GM12878 (cell line): ENCODE measurements at places on chromosomes 4 and X.

DNA sequence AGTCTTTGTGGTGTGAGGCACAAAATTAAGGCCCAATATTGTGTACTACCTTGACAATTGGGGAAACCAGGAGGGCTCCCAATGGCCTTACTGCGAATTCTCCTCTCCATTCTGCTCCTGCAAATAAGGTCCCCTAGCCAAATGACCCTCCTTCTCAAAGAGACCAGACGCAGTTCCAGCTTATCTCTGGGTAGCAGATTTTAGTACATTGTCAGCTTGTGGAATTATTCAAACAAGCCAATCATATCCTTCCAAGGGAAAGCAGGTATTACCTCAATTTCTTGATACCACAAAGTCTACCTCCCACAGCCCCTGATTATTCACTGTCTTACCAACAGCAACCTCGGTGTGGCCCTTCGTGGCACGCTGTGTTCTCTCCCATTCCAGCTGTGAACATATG is 7.8 kb upstream of the ZBTB33 start:
- no peak for DNase-seq
- H3K27ac ChIP-seq = no peak overlapping the region
- H3K4me3 ChIP-seq = no peak overlapping the region
- no peaks in the 10 kb centered on the region for H3K36me3 ChIP-seq

DNA sequence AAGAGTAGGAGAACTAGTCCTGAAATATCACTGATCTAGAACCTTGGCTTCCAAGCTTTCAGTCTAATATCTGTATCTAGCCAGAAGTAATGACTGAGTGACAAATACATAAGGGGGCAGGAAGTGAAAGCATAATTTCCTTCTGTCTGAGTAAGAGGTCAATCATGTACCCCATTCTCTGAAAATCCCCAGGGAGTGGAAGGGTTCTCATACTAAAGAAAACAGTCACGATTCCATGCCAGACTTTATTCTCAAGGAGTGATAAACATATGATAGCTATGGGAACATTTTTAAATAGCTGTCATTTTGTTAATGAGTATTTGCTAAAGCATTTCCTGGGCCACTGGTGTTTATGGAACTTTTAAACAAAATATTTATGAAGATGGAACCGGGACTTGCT is 308.5 kb downstream of the ARHGAP24 start:
- H3K27me3 ChIP-seq = no peaks in the 10 kb centered on the region
- H3K4me1 ChIP-seq = no peaks in the 10 kb centered on the region
- H3K4me3 ChIP-seq = no peak overlapping the region
- no peak overlapping the region for H3K27ac ChIP-seq
- H3K36me3 ChIP-seq = no peaks in the 10 kb centered on the region
- no peak for DNase-seq

- no peak overlapping the region for H3K4me3 ChIP-seq
- DNase-seq = no peak
- no peaks in the 10 kb centered on the region for H3K4me1 ChIP-seq
Measured at GRCh38 chr4:130646886-130647285, 1550.9 kb downstream of the C4orf33 start.

DNA sequence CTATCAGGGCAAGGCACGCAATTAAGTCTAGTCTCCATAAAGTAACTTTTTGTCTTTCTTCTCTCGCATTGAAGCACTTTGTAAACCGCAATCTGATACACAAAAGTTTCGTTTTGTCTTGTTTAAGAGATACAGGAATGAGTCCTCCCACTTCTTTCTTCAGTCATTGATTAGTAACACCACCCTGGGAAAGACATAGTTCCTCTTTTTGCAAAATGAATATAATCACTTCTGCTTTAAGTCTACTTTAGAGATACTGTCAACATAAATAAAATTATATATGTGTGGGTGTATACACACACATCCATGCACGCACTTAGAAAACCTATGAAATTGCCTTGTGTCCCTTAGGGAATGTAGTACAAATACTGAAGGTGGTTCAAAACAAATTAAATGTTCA is 11.7 kb downstream of the COQ2 start:
- H3K4me3 ChIP-seq = no peak overlapping the region; the same call in 1 of the 2 replicates
- H3K4me1 ChIP-seq = peaks cover 51% of the 10 kb centered on the region
- DNase-seq = peak; percentile 95
- H3K36me3 ChIP-seq = peaks cover 21% of the 10 kb centered on the region
- H3K27ac ChIP-seq = peak overlapping the region; percentile 92
- no peaks in the 10 kb centered on the region for H3K27me3 ChIP-seq

DNA sequence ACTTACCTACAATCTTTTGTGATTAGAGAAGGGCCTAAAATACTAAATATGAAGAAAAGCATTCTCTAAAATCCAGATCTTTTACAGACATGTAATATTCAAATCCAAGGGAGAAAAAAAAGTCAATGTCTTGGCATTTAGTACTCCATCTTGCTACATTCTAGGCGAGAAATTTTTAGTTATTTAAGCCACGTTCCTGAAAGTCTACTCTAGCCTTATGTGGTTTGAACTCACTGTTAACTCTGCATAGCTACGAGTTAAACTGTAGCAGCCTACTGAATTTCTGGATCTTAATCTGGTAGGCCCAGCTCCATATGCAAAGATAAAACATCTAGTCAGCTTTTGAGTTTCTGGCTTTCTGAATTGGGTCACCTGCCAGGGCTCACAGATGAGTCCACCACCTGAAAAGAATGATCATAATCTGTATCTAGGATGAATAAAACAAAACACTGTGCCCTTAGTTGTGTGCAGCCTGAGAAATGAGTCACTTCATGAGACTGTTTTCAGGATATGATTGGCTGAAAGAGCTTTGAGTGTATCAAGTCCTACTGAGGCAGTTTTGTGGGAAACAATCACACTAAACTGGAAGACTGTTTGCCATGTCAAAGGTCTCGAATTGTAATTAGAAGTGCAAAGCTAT is 3.2 kb upstream of the NEK1 start:
- no peak overlapping the region for H3K4me3 ChIP-seq
- no peak overlapping the region for H3K27ac ChIP-seq
- H3K36me3 ChIP-seq = no peaks in the 10 kb centered on the region
- H3K27me3 ChIP-seq = no peaks in the 10 kb centered on the region
- peaks cover 7% of the 10 kb centered on the region for H3K4me1 ChIP-seq

DNA sequence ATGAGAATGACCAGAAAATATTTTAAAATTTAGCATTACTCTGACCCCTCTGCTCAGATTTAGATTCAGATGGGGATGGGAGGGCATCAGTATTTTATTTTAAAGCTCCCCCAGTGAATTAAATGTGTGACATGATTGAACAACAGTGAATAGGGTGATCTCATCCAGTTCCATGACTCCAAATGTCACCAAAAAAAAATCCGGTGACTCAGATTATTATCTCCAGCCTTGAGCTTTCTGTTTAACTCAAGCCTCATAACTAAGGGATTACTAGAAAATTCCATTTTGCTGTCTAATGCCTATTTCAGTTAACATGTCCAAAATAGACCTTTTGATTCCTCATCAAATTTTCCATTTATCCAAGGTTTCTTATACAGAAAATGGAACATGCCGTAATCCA is 121.8 kb upstream of the TMEM47 start:
- no peaks in the 10 kb centered on the region for H3K36me3 ChIP-seq
- no peaks in the 10 kb centered on the region for H3K27me3 ChIP-seq
- no peak for DNase-seq
- H3K27ac ChIP-seq = no peak overlapping the region
- H3K4me3 ChIP-seq = no peak overlapping the region

- no peaks in the 10 kb centered on the region for H3K4me1 ChIP-seq
- H3K36me3 ChIP-seq = no peaks in the 10 kb centered on the region
- no peak for DNase-seq
Measured at GRCh38 chrX:45596188-45596808, 395.6 kb upstream of the DIPK2B start.

- no peak overlapping the region for H3K27ac ChIP-seq
- H3K4me1 ChIP-seq = no peaks in the 10 kb centered on the region
- H3K27me3 ChIP-seq = no peaks in the 10 kb centered on the region
- no peaks in the 10 kb centered on the region for H3K36me3 ChIP-seq
Measured at GRCh38 chr4:19134685-19135084, 1113.1 kb upstream of the LCORL start.

GRCh38 chr4:143133977-143134376 is 50.7 kb upstream of the USP38 start:
- DNase-seq = no peak
- H3K4me1 ChIP-seq = no peaks in the 10 kb centered on the region
- no peaks in the 10 kb centered on the region for H3K36me3 ChIP-seq
- H3K4me3 ChIP-seq = no peak overlapping the region
- no peaks in the 10 kb centered on the region for H3K27me3 ChIP-seq

DNA sequence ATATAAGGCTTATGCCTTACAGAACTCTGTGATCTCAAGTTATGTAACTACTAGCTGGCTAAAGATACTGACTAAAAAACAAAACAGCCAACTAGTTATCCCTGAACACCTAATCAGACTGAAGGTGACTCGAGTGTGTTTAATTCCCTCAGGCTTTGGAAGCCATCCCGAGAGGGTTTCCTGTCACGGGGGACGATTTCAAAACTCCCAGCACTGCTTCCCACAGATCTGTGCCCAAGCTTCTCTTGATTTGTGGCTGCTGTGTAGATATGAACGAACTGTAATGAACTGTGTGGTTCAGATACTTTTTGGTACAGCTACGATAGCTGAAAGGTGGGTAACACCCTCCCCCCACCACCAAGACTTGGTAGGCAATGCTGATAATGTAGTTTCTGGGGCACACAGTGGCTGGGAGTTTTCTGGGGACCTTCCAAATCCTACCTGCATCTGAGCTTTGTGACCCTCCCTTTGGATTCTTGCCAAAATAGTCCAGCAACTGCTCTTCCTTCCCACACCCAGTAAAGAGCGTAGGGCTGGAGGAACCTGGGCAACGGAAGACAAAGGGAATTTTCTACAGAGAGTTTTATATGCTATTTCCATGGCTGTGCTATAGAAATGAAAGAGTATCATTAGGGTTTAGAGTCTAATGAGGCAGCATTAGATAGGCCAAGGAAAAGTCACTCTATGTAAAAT is 148.8 kb downstream of the MGST2 start:
- H3K27ac ChIP-seq = no peak overlapping the region
- H3K4me3 ChIP-seq = no peak overlapping the region
- H3K36me3 ChIP-seq = no peaks in the 10 kb centered on the region
- DNase-seq = no peak

DNA sequence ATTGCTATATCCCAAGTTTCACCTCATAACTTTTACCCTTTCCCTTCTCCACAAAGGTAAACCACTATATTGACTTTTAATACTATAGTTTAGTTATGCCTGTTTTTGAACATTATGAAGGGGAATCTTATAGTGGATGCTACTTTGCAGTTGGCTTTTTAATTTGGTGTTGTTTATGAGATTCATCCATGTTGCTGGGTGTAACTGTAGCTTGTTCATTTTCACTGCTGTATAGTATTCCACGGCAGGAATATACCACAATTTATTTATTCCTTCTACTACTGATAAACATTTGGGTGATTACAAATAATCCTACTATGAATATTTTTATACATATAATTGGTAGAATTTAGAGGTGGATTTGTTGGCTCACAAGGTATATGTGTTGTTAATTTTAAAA is 88.4 kb upstream of the NALF2 start:
- no peak for DNase-seq
- H3K4me3 ChIP-seq = no peak overlapping the region
- no peaks in the 10 kb centered on the region for H3K4me1 ChIP-seq
- H3K27ac ChIP-seq = no peak overlapping the region
- no peaks in the 10 kb centered on the region for H3K36me3 ChIP-seq

- H3K27ac ChIP-seq = no peak overlapping the region
- DNase-seq = no peak
- H3K27me3 ChIP-seq = no peaks in the 10 kb centered on the region
- no peaks in the 10 kb centered on the region for H3K36me3 ChIP-seq
- no peak overlapping the region for H3K4me3 ChIP-seq
Measured at GRCh38 chr4:43758836-43759235, 689.8 kb downstream of the KCTD8 start.

GRCh38 chrX:130108647-130109428 is 1.5 kb downstream of the ELF4 start:
- no peaks in the 10 kb centered on the region for H3K27me3 ChIP-seq
- DNase-seq = no peak
- H3K4me3 ChIP-seq = peak overlapping the region; percentile 66
- peak overlapping the region; percentile 78 for H3K27ac ChIP-seq
- no peaks in the 10 kb centered on the region for H3K36me3 ChIP-seq

GRCh38 chr4:48667148-48667547 is 112.9 kb downstream of the FRYL start:
- no peaks in the 10 kb centered on the region for H3K4me1 ChIP-seq
- H3K36me3 ChIP-seq = no peaks in the 10 kb centered on the region
- no peak for DNase-seq
- H3K27me3 ChIP-seq = no peaks in the 10 kb centered on the region

GRCh38 chrX:16240231-16240905 is 73.1 kb downstream of the MAGEB17 start:
- no peak overlapping the region for H3K27ac ChIP-seq
- H3K36me3 ChIP-seq = no peaks in the 10 kb centered on the region
- no peak for DNase-seq

DNA sequence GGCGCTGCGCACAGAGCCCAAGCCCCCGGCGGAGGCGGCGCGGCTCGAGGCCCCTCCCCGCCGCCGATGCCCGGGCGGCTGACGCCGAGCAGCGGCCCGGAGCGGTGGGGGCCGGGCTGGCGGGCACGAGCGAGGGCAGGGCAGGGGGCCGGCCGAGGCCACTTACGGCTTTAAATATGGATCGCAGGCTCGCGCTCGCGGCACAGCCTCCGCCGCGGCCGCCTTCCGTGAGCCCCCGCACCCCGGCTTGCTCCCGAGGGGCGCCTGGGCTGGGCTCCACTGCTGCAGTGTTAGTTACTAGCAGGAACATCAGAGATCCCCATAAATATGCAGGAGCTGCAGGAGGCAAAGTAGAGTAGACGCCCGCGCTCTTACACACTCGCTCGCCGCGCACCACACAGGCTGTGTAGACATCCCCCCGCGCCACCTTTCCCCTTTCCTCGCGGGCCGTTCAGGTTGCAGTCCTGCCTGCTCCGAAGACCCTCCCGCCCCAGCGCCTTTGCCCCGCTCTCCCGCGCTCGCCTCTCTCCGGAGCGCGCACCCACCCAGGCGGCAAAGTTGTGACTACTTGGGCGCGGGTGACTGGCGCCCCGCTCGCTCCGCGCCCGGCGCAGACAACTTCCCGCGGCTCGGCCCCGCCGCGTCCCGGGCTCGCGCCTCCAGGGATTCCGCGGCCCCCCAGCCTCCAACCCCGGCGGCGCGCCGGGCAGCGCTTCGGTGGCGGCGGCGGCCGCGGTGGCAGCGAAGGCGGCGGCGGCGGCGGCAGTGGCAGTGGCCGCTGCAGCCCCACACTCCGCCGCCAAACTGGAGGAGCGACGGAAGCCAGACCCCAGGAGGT is 152.0 kb upstream of the SLC4A4 start:
- no peak for DNase-seq
- H3K4me3 ChIP-seq = no peak overlapping the region; the same call in 1 of the 2 replicates
- H3K4me1 ChIP-seq = no peaks in the 10 kb centered on the region
- H3K27ac ChIP-seq = no peak overlapping the region
- H3K36me3 ChIP-seq = no peaks in the 10 kb centered on the region
- H3K27me3 ChIP-seq = peaks cover 24% of the 10 kb centered on the region

GRCh38 chr4:30718641-30719453 is 1.3 kb upstream of the PCDH7 start:
- no peaks in the 10 kb centered on the region for H3K36me3 ChIP-seq
- H3K4me1 ChIP-seq = no peaks in the 10 kb centered on the region
- no peak overlapping the region for H3K4me3 ChIP-seq
- DNase-seq = no peak
- peaks cover 15% of the 10 kb centered on the region for H3K27me3 ChIP-seq

- H3K4me1 ChIP-seq = no peaks in the 10 kb centered on the region
- DNase-seq = no peak
- H3K4me3 ChIP-seq = no peak overlapping the region
- no peaks in the 10 kb centered on the region for H3K36me3 ChIP-seq
Measured at GRCh38 chr4:153233761-153234371, 29.6 kb downstream of the TRIM2 start.
